Suppressor macrophage (primary cell): ENCODE measurements at places on chromosomes 13 and 19.

DNA sequence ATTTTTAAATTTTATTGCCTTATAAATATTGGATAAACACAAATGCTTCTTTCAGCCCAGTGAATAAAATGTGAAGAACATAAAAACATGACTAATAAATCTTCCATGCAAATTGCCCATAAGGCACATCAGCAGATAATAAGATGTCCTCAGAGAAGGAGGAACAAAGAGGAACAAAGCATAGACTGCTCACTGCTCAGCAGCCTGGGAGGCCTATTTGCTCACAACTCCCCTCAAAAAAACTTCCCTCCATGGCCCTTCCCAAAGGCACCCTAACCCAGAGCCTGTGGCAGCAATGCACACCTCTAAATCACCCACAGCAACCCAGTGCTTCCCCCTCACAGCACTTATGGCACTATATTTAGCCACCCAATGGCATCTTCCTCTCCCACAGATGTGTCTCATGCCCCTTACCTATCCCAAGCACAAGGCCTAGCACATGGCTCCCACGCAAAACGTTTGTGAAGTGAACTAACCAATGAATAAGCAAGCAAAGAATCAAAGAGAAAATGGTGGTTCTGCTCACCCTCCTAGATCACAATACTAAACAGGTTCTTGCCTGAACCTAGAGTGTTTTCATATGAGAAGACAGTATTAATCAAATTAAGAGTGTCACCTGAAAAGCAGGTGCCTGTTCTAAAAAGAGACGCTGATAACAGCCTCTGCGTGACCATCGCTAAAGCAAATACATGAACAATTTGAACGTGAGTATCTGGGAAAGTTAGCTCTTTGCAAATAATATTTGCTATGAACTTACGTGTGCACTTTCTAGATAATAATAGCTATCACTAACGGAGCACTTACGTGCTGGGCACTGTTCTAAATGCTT, 96.9 kb downstream of the TBC1D4 start:
- peak; percentile 40 for DNase-seq

GRCh38 chr13:46170687-46171086, 11.3 kb downstream of the LCP1 start:
- DNase-seq: peak; percentile 24

DNA sequence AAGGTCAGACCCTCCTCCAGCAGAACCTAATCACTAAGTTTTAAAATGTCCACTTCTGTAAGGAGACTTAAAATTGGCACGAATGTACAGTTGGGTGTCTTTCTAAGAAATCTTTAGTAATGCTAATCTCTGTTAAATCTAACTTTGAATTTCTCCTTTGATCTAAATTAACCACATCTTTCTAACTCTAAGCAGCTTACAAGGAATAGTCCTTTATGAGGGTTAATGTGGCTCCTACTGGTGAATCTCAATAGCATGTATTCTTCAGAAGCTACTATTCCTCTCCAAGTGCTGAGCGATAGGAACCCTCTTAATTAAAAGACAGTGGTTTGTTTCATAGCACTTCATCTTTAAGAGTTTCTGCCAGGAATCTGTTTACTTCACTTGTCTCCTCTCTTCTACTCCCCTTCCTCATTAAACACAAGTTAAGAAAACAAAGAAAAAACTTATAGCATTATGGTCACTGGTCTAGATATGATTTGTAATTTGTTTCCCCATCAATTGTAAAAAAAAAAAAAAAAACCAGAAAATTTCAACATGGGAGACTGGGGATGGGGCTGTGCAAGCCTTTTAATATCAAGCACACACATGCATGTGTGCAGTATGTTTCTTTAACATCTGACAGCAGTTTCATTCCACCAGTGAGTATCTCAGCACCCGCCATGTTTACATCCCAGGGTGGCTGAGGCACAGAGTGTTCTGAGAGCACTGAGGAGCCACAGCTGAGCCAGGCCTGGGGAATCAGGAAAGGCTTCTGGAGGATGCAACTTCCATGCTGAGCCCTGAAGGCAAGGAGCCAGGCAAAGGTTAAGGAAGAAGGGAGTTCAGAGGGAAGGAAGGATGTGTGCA, 57.7 kb downstream of the ATP7B start:
- DNase-seq: no peak

DNA sequence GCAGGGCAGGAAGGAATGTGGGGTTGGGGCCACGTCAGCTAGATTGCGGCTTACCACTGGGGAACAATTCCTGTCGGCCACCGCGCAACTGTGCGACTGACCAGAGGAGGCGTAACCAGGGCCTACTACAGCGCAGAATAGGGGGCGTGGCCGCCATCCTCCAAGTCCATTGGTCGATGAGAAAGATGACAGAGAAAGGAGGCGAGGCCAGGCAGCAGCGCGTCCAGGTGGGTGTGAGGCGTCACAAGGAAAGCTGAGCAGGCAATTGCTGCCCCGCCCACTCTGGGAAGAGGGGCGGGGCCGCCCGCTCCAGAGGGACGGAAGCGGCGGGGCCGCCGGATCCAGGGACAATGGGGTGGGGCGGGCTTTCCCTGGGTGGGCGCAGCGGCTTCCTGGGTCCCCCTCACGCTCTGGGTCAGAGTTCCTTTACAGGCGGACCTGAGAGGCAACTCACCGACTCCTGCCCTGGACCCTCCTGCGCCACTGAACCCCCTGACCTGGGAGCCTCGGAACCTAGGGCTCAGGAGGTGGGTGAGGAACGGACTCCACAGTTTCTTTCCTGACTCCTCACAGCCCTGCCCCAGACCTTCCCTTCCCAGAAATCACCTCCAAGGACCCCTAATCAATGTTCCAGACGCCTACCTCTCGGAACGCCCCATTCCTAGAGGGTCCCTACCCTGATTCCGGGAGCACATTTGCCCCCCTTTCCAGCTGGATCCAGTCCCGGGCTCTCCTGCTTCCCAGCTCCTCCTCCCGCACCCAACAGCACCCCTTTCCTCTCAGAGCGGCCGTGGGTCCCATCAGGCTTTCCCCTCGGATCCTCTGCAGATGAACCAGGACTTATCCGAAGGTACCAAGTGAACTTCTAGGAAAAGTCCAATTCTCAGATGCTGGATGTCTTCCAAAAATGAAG, 101.5 kb upstream of the ZNF492 start:
- DNase-seq: no peak

DNA sequence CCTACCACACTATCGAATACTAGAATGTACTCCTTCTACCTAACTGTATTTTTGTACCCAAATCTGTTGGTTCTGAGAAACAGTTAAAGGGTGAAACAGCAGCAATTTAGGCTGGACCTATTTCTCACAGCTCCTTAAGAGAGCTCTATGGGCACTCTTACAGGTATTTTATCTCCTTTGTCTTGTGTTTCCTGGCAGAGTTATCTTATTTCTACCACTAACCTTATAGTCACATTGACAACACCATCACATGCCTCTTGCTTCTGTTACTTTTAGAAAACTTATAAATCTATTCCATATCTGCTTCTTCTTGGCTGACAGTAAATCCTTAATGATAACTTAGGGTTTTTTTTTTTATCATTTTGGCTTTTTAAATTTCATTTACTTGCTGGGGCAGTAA, 130.7 kb downstream of the MYO16 start:
- no peak for DNase-seq

DNA sequence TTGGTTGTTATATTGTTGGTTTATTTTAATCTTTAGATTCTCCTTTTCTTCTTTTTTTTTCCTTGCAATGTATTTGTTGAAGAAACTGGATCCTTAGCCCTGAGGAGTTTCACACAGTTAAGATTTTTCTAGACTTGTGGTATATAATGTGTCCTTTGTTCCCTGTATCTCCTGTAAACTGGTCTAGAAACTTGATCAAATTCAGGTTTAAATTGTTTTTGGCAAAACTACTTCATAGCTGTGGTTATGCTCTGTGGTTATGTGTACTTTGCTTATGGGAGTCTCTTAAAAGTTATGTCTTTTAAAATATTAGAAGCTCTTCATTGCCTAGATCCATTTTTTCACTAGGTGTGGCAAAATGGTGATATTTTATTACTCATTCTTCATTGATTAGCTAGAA, 3.7 kb upstream of the MTRF1 start:
- DNase-seq: no peak

DNA sequence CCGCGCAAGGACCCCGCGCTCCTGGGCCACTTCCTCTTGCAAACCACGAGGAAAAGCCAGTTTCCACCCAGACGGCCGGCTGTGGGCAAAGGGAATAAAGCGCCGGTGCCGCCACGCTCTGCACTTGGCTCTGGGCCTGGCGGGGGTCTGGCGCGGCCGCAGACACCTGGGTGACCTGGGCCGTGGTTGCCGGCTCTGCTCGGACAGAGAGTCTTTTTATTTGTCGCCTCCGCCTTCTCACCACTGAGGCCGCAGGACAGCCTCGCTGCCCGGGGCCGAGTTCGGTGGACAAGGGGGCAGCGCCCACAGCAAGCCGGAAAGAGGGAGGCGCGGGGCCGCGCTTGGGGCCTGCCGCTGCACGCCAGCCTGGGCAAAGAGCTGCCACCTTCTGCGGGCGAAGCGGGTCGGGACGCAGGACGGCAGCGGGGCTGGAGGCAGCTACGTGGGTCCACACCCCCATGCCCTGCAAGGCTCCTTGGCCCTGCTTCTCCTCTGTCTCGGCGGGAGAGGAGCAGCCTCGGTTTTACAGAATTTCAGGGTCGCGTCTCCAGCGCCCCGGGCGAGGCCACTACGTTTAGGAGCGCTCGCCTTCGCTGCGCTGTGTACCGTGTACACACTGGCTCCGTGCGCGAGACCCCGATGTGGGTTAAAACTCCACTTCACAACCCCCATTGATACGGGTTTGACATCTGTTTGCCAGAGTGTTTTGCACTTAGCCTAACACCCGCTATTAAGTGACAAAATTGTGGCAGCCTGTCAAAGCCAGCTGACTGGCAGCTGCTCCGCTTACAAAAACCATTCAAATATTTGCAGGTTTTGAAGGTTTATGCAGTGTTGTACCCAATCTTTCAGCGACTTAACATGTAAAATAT, 13.0 kb upstream of the SOX1 start:
- no peak for DNase-seq

DNA sequence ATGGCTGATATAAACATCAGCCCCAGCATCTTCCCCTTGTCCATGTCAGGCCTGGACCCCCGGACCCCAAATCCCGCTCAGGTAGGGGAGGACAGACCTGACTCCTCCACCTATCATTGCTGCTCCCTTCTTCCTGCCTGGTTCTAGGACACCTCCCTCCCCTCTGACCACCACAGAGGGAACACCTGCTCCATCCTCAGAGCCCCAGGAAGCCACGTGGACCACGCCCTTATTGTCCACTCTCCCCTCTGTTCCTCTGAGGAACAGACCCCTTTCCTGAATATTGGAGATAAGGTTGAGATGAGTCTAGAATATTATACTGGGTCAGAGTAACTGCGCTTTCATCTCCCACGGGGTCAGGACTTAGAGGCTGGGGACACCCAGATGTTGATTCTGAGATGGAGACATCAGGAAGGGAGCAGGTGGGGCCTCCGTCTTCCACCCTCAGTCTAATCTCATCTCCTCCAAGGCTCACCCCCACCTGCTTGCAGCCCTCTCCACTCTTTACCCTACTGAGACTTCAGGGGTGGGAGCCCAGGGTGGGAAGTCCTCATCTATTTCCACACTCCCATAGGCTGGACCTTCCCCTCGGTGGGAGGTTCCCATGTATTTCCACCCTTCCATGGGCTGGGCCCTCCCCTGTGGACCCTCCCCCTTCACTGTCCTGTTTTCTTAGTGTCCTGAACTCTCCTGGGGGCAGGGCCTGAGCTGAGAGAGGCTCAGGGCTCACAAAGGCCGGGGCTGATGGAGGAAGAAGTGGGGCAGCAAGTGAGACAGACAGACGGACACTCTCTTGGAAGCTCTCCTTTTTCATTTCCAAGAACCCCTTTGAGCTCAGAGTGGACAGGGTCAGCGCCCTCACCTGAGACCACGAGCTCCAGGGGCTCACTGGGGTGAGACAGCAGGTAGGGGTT, 2.7 kb downstream of the LILRA4 start:
- no peak for DNase-seq

DNA sequence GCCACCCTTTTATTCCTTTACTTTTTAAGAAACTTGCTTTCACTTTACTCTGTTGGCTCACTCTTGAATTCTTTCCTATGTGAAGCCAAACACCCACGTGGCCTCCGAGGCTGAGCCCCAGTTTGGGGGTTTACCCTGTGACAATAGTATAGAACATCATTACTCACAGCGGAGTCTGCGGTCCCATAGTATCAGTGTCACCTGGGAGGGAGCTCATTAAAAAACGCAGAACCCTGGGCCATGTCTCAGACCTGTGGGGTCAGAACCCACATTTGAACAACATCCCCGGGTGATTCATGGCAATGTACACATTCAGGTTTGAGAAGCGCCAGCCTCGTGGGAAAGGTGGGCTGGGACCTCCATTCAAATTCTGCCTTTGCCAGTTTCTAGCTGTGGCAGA, 36.0 kb upstream of the UBL3 start:
- DNase-seq: no peak

DNA sequence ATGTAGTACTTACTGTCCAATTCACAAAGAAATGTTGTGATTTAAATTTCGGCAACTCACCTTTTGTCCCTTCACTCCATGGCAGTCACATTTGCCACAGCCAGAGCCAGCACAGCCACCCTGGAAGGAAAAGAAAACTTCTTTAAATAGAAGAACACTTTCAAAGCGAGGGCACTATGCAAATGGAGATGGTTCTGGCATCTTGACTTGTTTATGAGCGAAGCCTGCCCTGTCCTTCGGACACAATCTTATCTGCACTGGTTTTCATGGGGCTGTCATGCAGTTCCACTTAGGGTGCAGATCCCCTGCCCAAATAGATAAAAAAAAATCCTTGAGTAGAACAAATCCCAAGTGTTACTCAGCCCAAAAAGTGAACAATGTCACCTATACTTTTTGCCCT, 64.3 kb downstream of the COL4A1 start:
- no peak for DNase-seq

- DNase-seq: no peak
Observed at GRCh38 chr19:15147090-15147489, 39.9 kb downstream of the SYDE1 start.

- no peak for DNase-seq
Observed at GRCh38 chr19:15199661-15200552, 888 bp downstream of the NOTCH3 start.

GRCh38 chr19:41700381-41701195, 7.8 kb upstream of the CEACAM5 start:
- no peak for DNase-seq

DNA sequence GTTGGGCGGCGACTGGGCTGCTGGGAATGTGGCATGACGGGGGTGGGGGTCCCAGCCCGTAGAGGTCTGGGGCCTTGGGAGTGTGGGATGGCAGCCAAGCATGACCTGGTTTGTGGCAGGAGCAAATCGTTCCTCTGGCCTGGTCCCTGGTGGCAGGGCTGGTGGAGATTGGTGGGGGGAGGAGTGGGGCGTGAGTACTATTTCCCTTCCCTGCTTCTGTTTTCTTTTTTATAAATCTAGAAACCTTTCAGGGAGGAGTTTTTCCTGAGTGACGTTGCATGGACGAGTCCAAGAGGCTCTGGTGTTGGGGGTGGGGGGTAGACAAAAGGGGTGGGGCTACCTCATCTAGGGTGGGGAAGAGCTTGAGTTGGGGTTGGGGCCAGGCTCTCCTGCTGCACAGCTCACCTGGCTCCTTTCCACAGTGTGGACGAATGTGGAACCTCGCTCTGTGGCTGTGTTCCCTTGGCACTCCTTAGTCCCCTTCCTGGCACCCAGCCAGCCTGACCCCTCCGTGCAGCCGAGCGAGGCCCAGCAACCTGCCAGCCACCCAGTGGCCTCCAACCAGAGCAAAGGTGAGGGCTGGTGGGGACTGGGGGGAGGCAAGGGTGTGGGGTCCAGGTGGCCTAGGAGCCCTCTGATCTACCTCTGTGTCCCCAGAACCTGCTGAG, 15.4 kb upstream of the PRR19 start:
- no peak for DNase-seq

GRCh38 chr13:37226971-37227370, 121.5 kb upstream of the CSNK1A1L start:
- DNase-seq: no peak
